CD4-positive, alpha-beta T cell treated with Interleukin-4 for 4 hours (primary cell): ENCODE measurements at places on chromosomes 13 and 19.

GRCh38 chr13:106151056-106151699 lies 384.3 kb downstream of the EFNB2 start:
- no peak for DNase-seq

GRCh38 chr13:45280751-45281634 lies 60.0 kb downstream of the TPT1 start:
- DNase-seq, result peak; percentile 34

DNA sequence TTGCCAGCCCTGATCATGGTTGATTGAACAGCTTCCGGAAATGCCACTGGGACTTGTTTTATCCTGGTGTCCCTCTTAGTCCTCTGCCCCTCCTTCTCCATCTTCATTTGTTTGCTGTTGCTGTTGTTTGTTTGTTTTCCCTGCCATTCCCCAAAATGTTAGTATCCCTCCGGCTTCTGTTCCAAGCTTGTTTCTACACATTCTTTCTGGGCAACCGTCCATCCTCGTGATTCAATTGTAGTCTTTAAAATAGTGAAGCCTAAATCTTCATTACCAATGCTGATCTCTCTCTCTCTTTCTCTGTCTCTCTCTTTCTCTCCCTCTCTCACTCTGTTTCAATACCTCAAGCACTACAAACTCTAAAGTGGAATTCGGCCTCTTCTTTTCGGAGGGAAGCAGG lies 649.3 kb upstream of the ARGLU1 start:
- no peak for DNase-seq

GRCh38 chr19:37930416-37930815 lies 23.4 kb downstream of the SIPA1L3 start:
- DNase-seq, result no peak

DNA sequence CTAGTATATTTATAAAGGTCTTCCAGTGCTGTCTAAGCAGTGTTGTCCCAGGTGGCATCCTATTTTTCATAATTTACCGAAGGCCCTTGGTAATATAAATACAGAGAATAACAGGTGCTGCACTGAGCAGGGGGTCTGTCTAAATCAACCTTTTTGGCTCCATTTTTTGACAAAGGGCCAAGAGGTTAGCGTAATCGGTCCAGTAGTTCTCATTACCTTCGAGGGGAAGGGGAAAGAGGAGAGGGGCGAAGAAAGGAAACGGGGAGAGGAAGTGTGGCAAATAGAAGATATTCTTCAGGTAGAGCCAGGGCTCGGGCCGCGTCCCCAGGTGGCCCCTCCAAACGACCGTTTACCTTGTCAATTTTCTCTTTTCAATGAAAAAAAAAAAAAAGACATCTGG lies 749 bp upstream of the PAN3 start:
- no peak for DNase-seq

DNA sequence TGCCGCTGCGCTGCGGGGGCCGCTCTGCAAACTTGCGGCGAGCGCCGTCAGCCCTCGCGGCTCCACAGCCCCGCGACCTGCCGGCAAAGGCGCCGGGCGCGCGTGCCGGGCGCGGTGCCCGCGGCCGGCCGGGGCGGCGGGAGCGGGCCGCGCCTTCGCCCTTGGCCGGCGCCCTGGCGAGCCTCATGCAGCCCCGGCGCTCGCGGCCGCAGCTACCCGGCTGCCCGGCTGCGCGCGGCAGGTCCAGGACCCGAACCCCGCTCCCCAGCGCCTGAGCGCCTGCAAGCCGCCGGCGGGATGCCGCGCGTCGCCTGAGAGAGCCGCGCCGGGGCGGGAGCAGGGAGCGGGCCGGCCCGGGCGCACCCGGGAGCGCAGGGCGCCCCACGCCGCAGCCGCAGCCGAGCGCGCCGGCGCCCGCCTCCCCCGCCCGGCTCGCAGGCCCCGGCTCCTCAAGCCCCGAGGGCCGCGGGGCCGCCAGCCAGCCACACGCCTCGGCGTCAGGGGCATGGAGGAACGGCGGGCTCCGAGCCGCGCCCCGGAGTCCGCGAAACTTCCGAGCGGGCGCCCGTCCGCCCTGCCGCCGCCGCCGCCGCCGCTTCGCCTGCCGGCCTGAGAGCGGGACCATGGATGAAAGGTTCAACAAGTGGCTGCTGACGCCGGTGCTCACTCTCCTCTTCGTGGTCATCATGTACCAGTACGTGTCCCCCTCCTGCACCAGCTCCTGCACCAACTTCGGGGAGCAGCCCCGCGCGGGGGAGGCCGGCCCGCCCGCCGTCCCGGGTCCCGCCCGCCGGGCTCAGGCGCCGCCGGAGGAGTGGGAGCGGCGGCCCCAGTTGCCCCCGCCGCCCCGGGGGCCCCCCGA lies 564 bp downstream of the HS6ST3 start:
- DNase-seq, result no peak

- no peak for DNase-seq
Measured at GRCh38 chr19:952049-952679, 26.3 kb downstream of the ARID3A start.

DNA sequence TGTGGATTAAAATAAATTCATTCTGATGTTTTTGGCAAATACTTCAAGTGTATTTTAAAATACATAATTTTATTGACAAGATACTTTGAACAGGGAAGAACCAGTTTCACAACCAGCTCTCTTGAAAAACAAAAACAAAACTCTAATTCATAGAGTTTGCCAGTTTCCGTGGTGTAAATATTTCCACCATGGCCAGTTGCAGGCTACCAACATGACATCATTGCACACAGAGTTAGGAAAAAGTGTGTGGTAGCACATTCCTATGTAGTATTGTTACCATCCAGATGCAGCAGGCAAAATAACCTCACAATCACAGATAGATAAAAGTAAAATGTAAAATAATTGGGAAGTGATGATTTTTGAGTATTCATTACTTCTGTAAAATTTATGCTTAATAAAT lies 7.7 kb upstream of the RNF113B start:
- no peak for DNase-seq

- no peak for DNase-seq
Measured at GRCh38 chr19:7540761-7541474, 5.4 kb downstream of the PNPLA6 start.

DNA sequence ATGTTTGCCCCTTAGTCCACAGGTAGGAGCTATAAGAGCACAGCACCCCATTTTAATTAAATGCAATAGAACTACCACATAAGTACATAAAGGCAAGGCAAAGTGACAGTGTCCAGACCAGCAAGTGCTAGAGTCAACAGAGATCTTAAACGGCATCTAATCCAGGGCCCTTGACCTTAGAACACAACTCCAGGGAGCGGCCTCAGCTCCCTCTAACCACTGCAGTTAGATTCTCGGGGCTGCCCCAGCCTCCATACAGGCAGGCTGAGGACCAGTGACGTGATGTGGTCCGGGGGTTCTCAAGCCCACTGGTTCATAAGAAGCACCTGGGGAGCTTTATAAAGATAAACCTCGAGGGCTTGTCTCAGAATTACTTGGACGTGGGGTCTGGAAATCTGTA lies 10.0 kb upstream of the ATP12A start:
- no peak for DNase-seq

DNA sequence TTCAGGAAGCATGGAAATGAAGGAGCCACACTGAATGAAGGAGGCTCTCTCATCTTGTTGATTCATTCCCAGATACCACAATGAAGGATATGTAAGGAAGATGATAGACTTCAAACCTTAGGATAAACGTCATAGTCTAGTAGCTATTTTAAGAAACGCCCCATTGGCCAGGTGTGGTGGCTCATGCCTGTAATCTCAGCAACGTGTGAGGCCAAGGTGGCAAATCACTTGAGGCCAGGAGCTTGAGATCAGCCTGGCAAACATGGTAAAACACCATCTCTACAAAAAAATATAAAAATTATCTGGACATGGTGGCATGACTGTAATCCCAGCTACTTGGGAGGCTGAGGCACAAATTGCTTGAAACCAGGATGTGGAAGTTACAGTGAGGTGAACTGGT lies 17.1 kb upstream of the ZNF841 start:
- no peak for DNase-seq

GRCh38 chr13:111949311-111949710 lies 117.6 kb upstream of the SOX1 start:
- no peak for DNase-seq

DNA sequence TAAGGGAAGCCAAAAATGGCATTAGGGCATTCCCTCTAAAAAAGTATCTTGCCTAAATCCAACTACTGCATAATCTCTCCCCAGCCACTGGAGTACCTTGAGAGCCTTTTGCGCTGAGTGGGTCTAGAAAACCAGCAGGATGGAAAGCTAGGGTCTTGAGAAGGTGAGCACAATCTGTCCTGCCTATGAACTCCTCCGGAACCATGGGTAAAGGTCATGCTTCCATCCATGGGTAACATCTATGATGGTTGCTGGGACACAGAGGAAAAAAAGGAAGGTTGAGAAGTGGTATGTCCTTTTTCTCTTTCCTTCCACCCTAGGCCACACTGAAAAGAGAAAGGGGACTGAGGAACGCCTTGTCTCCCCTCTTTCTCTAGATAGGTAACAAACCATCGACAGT lies 52.4 kb downstream of the ZNF676 start:
- DNase-seq, result no peak

DNA sequence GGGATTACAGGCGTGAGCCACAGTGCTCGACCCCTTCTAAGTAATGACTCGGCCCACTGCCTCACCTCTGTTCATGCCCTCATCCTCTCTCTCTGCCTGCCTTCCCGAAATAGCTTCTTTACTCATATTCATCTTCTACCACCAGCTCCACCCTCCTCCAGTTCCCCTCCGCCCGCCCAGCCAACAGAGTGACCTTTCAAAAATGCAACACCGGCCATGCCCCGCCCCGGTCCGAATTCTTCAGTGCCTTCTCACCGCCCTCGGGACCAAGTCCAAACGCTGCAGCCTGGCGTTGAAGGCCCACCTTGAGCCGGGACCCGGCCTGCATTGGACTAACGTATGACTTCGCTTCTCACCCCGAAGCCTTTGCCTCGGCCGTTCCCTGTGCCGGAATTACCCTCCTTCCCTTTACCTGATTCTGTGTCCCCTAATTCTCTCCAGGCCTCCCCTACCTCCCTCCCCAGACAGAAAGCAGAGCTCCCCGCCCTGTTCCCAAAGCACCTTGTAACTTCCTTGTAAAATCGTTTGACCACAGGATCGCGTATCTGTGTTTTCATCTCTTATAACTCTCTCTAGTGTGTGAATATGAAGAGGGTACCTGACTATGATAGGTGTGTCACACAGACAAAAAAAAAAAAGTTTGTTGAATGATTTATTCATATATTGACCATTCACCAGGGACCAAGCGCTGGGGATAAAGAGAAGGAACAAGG lies 8.1 kb upstream of the MUC16 start:
- DNase-seq, result no peak

DNA sequence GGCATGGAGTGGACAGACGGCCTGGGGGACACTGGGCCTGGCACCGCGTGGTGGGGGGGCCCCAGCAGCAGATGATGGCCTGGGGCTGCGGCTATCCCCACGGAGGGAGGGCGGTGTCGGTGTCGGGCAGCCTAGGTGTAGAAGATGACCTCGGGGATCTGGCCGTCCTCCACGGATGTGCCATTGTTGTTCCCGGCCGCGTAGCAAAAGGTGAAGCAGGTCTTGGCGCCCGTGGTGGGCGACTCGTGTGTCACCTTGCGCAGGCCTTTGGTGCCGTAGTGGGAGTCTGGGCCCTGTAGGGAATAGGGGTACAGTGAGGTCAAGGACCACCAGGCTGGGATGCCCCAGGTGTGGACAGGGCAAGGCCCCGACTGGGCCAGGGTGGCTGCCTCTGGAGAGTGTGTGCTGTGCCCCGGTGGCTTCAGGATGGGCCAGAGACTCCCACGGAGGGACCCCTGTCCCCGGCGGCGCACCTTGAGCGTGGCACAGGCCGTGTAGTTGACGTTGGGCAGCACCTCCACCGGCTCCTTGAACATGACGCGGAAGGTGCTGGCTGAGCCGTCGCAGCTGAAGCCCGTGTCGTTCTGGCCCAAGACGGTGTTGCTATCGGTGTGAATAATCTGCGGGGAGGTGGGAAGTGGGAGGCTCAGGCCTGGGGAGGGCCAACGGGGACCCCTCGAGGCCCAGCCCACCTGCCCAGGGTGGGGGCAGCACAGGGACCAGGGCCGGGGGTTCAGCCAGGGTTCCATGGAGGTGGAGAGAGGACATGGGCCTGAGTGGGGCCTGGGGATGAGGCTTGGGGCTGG lies 29.0 kb downstream of the BTBD2 start:
- no peak for DNase-seq

GRCh38 chr13:27177852-27178251 lies 6.2 kb upstream of the USP12 start:
- no peak for DNase-seq

DNA sequence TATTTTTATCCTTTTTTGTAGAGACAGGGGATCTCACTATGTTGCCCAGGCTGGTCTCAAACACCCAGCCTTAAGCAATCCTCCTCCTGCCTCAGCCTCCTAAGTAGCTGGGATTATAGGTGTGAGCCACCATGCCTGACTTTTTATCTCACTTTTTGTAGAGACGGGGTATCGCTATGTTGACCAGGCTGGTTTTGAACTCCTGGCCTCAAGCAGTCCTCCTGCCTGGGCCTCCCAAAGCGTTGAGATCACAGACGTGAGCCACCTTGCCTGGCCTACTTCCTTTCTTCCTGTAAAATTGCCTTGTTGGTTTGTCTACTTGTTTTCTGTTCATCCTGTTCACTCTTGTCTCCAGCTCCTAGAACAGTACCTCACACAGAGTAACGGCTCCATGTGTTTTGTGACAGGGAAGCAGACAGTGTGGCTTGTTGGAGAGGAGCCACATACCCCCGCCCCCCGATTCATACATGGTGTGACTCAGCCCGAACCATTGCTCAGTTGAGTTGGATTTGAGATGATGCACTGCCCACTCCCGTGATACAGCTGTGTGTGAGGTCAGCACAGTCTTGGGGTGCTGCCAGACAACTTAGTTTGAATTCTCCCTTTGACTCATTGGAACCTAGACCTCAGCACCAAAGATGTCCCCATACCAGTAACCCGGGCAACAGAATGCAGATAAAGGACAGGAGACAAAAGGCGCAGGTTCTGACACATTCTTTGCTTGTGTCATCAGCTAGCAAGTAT lies 34.2 kb downstream of the GPR42 start:
- DNase-seq, result no peak
